CD4-positive, alpha-beta T cell treated with Interleukin-12 subunit alpha and Interleukin-12 subunit beta, for 1 hour (primary cell): ENCODE measurements at places on chromosomes 16 and 17.

DNA sequence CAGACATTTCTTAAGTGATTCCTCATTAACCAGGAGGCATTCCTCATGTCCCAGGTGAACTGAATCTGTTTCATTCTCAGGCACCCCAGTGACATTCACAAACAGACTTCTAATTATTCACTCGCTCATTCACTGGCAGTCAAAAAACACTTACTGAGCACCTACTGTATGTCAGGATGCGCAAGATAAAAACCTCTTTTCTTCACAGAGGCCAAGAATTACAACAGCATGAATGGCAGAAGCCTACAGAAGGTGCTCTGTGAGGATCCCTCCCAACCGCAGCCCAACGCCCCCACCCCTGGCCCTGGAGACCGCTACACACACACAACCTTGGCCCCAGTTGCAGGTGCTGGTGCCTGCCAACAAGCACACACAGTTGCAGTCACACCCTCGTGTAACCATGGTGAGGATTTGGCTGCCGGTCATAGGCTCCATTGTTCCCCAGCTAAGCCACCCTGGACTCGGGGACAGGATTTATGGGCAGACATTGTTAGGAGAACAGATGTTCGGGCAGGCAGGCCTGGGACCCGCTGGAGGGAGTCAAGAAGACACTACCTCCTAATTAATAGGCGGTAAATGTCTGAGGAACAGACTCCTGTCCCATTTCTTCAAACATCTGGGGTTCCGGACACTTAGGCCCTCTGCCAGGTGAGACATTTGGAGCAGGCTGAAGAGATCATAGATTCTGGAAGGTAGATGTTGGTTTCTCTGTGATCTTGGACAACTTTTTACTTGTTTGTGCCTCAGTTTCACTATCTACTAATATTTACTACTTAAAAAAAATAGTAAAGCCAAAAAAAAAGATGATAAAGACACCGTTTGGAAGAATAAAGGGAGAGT, 43.2 kb downstream of the CUEDC1 start:
- DNase-seq: no peak

DNA sequence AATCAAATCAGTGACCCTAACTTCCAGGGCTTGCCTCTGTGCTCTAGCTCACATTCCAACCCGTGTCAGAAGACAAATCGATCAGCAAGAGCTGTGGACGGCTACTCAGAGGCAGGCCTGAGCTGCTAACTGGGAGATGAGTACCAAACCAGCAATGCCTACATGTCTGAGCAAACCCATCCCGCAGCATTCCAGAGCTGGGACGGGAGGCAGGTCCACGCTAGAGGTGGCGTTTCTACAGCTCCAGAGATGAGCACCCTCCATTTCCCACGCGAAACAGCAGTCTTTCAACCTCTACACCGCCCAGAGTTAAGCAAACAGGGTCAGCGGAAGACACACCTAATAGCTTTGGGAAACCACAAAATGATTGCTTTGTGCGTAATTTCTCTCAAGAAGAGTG, 6.5 kb downstream of the NXN start:
- no peak for DNase-seq

- no peak for DNase-seq
Observed at GRCh38 chr16:53773881-53774280, 69.9 kb downstream of the FTO start.

- DNase-seq: no peak
Observed at GRCh38 chr17:15266325-15267125, 1.4 kb upstream of the PMP22 start.

DNA sequence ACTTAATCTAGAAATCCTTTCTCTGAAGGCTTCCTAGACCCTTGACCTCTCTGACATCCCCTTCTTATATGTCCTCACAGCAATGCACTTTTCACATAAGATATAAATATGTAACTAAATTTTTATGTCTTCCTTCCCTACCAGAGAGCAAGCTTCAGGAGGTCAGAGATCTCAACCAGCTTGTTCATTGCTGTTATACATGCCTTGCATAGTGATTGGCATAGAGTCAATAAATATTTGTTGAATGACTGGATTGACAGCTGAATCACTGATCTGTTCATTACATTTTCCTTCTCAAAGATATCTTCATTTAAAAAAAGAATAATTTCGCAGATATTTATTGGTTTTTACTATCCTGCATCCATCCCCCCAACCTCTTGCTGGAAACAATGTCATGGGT, 29.5 kb downstream of the HYDIN start:
- no peak for DNase-seq

DNA sequence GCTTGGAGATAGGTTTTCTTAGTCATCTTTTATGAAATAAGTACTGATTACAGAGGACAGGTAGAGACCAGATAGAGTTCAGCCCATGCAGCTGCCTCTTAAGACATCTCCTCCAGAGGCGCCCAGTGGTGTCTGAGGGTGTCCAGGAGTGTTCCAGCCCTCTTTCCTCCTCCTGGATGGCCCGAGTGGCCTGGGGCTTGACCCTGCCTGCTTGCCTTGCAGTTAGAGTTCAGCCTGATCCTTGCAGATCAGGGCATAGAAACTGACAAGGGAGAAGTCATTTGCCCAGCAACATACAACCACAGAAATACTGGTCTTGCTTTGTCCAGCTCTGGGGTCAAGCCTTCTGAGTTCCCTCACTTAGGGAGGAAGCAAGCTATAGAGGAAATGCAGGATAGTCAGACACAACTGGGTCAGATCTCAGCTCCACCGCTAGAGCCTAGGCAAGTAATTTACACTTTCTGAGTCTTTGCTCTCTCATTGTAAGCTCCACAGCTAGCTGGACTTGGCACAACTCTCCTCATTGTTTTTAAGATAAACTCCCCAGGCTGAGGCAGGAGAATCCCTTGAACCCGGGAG, 3.6 kb upstream of the CCL1 start:
- no peak for DNase-seq

DNA sequence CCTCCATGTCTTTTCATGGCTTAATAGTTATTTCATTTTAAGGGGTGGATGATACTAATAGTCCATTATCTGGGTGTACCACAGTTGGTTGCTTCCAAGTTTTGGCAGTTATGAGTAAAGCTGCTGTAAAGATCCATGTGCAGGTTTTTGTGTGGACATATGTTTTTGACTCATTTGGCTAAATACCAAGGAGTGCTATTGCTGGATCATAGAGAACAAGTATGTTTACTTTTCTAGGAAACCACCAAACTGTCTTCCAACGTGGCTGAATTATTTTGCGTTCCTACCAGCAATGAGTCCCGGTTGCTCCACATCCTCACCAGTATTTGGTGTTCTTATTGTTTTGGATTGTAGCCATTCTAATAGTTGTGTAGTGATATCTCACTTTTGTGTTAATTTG, 181.9 kb downstream of the SPECC1 start:
- DNase-seq: no peak

GRCh38 chr16:3508736-3509135, 7.9 kb downstream of the CLUAP1 start:
- DNase-seq: no peak

DNA sequence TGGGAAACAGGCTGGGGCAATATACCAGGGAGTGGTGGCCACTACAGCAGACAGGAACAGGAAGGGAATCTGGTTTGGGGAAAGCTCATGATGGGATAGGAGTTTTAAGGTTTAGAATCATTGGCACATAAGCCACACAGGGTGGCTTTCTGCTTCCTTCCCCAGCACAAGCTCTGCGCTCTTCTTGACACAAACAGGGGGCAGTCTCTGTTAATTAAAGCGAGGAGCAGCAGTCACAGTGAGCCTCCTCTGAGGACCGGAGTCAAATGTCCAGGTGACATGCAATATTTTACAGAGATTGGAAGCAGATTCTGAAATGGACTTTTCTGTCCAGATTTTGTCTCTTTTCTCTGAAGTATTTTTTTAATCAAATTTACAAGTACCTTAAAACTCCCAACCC, 2.8 kb upstream of the SHISA9 start:
- no peak for DNase-seq

DNA sequence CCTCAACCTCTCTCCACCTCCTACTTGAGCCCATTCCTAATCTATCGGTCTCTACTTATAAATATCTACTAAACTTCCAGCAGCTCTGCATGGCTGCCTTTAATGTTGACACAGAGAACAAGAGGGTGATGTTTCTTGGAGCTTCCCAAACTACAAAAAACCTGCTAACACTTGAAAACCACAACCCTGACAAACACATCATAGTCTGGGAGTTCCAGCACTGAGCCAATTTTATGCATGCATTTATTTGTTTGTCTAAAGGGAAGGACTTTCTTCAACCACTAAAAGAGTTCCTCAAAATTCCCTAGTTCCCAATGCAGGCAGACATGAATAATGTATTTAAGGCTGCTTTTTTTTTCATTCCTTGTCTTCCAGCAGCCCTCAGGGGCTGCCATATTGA, 331.8 kb upstream of the XYLT1 start:
- no peak for DNase-seq

- no peak for DNase-seq
Observed at GRCh38 chr17:21687136-21687953, 5.0 kb upstream of the KCNJ18 start.

DNA sequence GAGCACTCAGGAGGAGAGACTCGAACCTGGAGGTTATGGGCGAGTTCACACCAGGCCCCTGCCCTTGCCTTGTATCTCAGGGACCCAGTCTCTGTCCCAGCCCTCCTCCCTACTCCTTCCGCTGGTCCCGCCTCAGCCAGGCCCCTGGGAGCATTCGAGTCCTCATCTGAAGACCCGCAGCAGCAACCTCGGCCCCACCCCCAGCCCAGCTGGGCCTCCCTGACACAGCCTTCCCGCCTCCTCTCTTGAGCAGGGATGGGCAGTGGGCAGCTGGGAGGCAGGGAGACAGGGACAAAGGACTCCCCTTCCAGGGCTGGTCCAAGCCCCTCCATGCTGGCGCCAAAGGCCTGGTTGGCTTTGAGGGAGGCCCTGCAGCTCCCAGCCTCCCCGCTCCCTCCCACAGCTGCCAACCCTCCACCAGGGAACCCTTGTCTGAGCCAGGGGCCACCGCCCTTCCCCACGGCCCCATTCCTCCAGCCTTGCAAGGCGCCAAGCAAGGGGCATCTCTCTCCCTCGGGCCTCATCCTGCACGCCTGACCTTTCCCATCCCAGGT, 15.4 kb upstream of the ZC3H18 start:
- DNase-seq: no peak

GRCh38 chr16:87836844-87837581, 32.3 kb downstream of the SLC7A5 start:
- no peak for DNase-seq

DNA sequence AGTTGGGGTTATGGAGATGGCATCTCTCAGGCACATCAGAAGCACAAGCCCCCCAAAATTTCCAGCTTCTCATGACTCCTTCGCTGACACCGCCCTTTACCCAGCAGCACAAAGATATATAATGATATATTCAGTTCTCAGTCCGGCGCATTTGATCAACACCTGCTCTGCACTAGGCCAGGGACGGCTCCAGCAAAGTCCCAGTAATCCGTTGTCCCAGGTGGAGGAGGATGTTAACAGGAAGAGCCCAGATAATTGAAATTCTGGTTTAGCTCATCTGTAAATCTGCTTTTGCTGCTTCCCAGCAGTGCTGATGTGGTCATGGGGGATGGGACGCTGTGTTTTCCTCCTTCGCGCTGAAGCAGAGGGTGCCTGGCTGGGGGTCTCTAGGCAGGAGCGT, 131.5 kb downstream of the OR1D5 start:
- DNase-seq: no peak

GRCh38 chr17:42436391-42436790, 13.3 kb upstream of the CAVIN1 start:
- DNase-seq: no peak

- DNase-seq: no peak
Observed at GRCh38 chr16:64730261-64730660, 391.6 kb downstream of the CDH11 start.

DNA sequence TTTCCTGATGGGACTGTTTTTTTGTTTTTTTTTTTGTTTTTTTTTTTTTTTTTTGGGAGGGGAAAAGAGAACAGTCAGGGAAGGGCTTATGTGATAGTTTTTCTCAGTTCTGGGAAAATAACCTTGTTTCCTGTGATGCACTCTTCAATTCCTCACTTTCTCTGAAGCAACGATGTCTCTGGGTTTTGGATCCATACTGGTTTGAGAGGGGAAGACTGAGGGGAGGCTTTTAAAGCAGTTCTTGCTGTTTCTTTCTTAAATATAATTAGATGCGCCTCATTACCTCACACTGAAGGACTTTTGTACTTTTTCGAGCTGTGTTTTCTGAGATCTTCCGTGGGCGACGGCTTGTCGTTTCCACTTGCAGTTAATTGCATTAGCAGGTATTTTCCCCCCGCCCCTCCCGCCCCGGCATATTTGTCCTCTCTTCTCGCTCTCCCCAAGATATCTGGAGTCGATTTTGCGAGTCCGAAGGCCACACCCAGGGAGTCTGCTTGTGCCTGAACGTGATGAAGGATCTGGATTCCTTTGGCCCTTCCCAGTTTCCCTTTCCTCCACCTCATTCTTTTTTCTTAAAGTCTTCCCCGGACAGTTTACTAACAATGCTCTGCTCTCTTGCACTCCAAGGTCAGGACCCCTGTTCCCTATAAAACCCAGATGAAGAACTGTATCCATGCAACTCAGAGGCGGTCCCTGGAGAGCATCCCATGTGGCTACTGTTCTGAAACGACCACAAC, 125.2 kb upstream of the ZFHX3 start:
- no peak for DNase-seq

DNA sequence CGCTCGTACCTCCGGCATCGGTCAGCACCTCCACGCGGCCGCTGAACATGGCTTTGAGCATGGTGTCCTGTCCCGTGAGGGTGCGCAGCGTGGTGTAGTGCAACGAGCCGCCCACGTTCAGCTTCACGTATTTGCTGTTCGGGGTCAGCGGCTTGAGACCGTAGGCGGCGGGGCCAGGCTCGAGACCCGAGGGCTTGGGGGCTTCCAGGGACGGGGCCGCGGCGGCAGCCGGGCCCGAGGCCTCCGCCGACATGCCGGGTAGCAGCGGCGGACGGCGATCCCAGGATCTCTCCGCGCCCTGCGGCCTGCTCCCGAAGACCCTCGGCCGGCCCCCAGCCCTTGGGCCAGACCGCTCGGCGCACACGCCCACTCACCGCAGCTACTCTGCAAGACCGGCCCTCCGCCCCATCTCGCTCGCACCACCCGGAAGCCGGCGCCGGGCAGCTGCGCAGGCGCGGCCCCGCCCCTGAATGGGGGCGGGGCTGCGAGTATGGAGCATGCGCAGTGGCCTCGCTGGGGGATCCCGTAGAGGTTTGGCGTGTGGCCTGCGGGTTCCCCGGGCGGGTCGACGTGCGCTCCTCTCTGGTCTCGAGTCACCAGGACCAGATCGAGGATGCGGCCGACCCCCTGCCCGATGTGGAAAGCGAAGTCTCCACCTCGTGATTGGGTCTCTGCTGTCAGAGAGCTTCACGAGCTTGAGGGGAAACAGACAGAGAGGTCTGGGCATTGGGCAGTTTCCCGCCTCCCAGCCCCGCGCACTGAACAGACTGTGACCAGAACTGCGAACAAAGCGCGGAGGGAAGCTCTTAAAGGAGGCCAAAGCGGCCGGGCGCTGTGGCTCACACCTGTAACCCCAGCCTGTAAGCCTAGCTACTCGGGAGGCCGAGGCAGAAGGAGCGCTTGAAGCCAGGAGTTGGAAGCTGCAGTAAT, at the start of gene KCTD13:
Gene KCTD13 (minus strand): TSS at position 446 of the 930 bp plus-strand sequence. CDS start 193 bp downstream, at position 253.
- peak; percentile 94 for DNase-seq

DNA sequence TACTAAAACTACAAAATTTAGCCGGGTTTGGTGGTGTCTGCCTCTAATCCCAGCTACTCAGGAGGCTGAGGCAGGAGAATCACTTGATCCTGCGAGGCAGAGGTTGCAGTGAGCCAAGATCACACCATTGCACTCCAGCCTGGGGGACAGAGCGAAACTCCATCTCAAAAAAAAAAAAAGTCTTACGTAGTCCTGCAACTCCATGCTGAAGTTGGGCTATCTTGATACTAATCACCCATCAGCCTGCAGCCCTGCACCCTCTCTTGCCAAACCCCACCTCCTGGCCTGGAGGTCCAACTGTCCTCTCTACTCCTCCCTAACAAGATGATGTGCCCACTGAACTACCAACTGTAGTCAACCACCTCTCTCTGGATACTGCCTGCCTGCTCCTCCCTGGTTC, 4.8 kb downstream of the TMEM170A start:
- no peak for DNase-seq
